ENCODE measurements at places on chromosomes 7 and 10.

- no peak for DNase-seq
Measured at GRCh38 chr7:142337054-142338001, 79.5 kb upstream of the PRSS58 start.

GRCh38 chr7:98165827-98166667 lies 45.2 kb upstream of the BHLHA15 start:
- peak; percentile 59 for DNase-seq

GRCh38 chr10:126926568-126926967 lies 21.3 kb downstream of the DOCK1 start:
- DNase-seq = no peak

GRCh38 chr7:105016068-105016708 lies 2.2 kb downstream of the KMT2E start:
- no peak for DNase-seq

GRCh38 chr10:114021154-114021553 lies 22.5 kb upstream of the ADRB1 start:
- DNase-seq = peak; percentile 50

DNA sequence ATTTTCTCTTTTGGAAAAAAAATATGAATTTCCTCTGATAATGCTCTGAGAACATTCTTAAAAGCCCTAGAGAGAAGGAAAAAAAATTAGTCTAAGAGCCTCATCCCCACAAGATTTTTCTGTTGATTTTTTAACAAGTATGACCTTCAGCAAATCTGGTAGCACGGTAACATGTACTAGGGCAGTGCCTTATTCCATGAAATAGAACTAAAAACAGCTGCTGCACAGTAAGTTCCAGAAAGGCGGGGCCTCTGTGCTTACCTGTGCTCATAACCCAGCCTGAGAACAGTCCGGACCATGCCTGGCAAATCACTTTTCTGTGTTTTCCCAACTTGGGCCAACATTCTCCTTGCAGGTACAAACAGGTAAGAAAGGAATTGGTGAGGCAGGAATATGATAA lies 519.1 kb upstream of the AKR1E2 start:
- no peak for DNase-seq

DNA sequence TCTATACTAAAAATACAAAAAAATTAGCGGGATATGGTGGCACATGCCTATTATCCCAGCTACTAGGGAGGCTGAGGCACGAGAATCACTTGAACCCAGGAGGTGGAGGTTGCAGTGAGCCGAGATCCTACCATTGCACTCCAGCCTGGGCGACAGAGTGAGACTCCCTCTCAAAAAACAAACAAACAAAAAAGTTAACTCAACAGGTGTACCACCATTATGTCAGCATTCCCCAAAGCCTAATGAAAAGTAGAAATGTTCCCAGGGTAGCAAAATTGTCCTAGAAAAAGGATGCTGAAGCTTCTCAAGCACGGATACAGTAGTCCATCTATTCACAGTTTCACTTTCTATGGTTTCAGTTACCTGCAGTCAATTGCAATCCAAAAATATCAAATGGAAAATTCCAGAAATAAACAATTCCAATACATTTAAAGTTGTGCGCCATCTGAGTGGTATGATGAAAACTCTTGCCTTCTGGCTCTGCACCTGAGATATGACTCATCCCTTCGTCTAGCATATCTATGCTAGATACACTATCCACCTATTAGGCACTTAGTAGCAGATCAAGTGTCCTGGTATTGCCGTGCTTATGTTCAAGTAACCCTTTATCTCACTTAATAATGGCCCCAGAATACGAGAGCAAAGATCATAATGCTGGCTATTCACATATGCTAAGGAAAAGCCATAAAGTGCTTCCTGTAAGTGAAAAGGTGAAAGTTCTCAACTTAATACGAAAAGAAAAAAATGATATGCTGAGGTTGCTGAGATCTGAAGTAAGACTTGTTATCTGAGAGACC lies 37.2 kb upstream of the SLC35G1 start:
- DNase-seq = no peak

- DNase-seq = no peak
Measured at GRCh38 chr10:121599947-121600346, 1.7 kb upstream of the FGFR2 start.

- DNase-seq = no peak
Measured at GRCh38 chr10:77093126-77093525, 544.5 kb downstream of the KCNMA1 start.

DNA sequence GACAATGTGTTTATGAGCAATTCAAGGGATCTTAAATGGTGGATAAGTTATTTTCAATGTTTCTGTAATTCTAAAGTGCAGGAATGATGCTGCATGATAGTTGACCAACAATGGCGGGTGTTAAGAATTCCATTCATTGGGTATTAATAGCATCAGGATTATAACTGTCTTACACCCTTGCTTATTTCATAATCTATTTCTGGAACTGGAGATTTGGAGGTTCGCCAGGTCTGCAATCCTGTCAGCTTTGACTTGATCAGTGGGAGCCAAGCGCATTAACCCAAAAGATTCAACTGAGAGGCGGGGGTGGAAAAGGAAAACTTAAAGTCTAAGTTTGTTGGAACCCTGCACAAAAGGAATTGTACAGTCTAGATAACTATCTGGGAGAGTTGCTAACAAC lies 114.9 kb upstream of the ZEB1 start:
- DNase-seq = no peak

DNA sequence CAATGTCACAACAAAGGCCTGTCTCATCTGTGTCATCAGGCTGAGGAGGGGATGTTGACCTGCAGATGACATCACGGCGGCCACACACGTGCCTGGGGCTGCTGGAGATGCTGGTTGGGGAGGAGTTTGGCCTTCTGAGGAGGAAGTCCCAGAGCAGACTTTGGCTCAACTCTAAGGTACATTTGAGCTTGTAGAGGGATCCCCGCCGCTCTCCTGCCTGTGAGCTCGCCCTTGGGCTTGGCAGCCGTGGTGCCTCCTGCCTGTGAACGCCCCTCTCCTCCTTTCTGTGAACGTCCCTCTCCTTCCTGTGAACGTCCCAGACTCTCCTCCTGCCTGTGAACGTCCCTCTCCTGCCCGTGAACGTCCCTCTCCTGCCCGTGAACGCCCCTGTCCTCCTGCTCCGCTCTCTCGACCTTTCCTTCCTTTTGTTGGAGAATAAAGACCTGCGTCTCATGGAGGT lies 176.4 kb downstream of the DNAJB6 start:
- DNase-seq = no peak

GRCh38 chr7:757741-758163 lies 30.7 kb upstream of the PRKAR1B start:
- DNase-seq = no peak

- no peak for DNase-seq
Measured at GRCh38 chr10:93445978-93446720, 36.0 kb downstream of the MYOF start.

DNA sequence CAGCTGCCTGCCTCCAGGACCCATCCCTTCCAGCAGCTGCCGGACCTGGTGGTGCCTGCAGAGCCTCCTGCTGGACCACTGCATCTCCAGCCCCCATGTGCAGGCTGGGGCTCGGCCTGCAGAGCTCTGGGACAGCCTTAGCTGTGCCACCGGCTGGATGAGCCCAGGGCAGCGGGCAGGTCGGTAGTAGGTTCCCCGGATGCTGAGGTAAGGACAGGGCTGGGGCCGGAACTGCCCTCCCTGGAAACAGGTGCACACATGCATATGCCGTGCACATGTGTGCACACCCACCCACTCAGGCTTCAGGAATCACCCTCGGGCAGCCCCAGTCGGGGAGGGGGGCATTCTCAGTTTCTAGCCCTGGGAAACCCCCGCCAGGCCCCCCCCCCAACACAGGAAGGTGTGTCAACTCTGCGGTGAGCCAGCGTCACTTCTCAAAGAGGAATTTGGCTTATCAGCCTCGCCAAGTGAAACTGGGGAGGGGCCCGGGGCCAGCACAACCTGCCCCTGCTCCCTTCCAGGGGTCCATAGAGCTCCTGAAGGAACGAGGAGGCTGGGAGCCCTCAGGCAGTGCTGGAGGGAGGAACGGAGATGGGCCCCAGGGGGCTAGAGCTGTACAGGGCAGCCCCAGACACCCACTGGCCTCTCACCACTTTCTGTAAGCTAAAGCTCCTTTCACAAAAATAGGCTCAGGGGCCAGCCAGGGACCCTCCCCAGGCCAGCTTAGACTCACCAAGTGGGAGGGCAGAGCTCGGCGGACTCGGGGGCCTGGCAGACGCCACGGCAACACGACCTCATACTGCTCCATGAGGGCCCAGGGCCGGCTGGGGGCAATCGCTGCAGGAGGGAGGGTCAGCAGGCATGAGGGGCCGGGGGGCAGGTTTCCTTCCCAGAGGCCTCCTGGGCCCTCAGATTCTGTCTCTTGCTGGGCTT lies 1.7 kb downstream of the ADAM8 start:
- peak; percentile 30 for DNase-seq

DNA sequence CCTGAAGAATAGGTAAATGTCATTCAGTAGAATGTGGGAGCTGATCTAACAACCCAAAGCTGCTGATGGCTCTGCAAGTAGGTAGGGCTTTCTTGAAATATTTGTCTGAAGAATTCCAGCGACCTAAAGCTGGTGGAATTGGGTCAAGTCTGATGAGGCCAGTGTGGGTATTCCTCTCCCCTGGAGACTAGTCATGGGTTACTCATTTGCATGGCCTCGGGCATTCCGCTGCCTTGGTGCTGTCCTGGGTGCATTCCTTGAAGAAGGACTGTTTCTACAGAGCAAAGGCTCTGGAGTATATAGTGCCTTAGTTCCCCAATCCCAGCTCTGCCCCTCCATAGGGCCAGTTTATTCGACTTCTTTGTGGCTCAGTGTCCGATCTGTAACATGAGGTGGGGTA lies 19.2 kb downstream of the PDK4 start:
- peak; percentile 50 for DNase-seq

DNA sequence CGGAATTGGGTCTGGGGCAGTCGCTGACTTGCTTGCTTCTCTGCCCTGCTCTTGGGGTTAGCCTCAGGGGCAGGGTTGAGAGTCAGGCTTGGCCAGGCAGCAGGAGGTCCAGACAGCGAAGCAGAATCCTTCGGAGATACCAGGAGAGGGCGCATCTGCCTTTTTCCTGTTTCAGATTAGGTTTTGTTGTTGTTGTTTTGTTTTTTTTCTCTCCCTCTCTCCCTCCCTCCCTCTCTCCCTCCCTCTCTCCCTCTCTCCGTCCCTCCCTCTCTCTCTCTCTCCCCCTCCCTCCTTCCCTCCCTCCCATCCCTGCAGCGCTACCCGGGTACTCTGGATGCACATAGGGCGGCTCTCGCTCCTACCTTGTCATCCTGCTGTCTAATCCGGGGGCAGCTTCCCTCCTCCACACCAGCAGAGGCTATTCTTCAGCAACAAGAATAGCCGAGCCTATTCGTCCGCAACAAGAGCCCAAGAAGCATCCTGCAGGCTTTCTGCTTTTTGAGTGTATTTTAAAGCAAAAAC lies 758 bp upstream of the OPTN start:
- DNase-seq = peak; percentile 72

DNA sequence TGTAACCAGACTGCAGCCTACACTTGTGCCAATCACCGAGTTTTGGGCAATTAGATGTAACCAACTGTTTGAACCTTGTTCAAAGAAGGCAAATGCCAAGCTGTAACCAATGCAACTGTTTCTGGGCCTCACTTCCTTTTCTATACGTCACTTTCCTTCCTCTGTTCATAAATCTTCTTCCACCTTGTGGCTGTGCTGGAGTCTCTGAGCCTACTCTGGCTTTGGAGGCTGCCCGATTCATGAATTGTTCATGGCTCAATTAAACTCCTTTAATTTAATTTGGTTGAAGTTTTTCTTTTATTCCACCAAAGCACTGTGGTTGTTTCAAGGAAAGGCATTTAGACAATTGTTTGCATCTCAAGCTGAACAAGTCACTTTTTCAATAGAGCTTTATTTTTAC lies 43.5 kb upstream of the UCN3 start:
- no peak for DNase-seq

GRCh38 chr10:13140627-13141190 lies 20.6 kb upstream of the MCM10 start:
- DNase-seq = no peak

DNA sequence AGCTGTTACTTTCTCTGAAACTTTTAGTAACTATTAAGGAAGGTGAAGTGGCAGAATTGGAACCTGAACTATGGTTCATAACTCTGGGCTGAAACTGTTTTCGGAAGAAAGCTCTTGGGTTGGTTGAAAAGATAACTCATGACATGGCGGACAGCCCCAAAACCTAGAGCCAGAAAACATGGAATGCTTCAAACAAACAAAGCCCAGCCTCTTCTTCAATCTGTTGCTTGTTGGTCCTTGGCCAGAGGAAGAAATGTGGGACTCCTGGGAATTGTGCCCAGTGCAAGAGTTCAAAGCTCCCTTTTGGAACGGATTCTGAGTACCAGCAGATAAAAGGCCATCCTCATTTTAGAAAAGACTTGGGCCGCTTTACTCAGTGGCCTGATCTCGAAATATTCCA lies 52.9 kb upstream of the CACNB2 start:
- no peak for DNase-seq

DNA sequence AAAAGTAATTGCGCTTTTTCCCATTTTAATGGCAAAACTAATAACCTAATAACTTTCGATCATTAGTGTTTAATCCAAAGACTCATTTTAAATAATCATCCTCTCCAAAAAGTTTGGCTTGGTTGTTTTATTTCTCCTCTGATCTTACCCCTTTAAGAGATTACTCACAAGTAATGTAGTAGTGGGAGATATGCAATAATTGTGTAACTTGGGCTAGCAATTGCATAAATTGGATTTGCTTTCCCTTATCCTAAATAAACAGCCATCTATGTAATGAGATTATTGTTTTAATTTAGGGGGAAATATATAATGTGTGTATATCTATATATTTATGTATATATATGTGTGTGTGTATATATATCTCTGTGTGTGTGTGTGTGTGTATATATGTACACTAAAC lies 82.5 kb downstream of the RNLS start:
- DNase-seq = no peak

- peak; percentile 84 for DNase-seq
Measured at GRCh38 chr7:148575640-148576411, 14.7 kb upstream of the C7orf33 start.

DNA sequence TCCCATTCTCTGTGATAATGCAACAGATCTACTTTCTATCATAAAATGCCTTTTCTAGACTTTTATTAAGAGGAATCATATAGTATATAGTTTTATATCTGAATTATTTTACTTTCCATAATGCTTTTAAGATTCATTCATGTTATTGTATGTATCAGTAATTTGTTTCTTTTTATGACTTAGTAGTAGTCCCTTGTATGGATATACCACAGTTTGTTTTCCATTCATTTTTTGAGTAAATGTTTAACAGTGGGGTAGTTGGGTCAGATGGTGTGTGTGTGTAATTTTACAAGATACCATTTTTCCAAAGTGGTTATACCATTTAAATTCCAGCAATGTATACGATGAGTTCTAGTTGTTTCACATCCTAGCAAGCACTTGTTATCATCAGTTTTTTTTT lies 10.4 kb downstream of the PIK3CG start:
- DNase-seq = no peak

- DNase-seq = no peak
Measured at GRCh38 chr7:143042790-143043271, 9.3 kb upstream of the OR6V1 start.
